ENCODE measurements at places on chromosomes 1 and 21. TPM values are rescaled to one million over a fixed set of nuclear protein-coding genes. Genes with fewer than 3 reads are reported as not detected.

Gene OLIG1
- not detected for total RNA-seq

Gene TNFRSF4
- 0.64 TPM for total RNA-seq

Gene MCOLN2
- total RNA-seq, result 3.8 TPM

DNA sequence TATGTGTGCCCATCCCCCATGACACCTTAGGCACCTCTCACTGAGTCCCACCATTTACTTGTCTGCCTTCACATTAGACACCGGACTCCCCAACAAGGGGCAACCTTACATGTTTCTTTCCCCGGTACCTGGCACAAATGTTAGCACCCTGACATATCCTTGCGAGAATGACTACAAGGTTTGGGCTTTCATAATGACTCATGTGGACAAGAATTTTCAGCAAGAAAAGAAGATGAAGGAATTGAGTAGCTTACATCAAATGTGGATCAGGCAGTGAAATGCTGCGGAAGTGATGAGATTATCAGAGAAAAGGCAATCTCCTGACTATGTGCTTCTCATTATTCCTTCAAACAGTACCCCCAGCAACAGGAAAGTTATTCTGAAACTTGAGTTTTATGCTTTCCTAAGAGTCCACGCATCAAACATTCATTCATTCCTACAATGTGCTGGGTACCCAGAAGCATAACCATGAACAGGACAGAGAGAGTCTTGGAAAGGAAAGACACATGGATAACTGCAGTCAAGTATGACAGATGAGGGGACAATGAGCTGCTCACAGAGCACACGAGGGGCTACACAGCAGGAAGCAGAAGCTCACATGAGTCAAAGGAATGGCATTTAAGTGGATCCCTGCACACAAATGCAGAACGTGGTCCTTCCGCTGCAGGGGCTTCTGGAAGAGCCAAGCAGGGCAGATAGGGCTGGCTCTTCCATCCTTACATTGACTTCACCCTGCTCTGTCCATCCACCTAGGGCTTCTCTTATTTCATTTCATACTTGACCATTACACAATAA lies 112.1 kb downstream of the PCNX2 start:
- no peak overlapping the region for H3K4me3 ChIP-seq
- no peaks in the 10 kb centered on the region for H3K27me3 ChIP-seq
- H3K4me1 ChIP-seq, result no peaks in the 10 kb centered on the region
- no peak for DNase-seq
- no peaks in the 10 kb centered on the region for H3K36me3 ChIP-seq

DNA sequence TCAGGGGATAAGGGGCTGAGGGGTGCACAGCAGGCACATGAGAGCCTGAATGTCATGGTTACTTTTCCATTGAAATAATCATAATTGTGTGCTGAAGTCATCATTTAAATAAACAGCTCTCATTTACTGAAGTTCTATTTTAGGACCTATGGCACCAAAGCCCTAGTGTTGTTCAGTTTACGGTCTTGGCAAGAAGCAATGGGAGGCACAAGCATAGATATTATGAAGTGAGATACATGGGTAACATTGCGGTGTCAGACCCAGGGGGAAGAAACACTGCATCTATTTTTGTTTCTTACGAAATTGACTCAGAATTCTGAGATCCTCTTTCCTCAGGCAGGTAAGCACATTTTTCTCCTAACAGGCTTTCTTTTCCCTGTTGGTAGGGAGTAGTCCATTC lies 437.8 kb upstream of the PROX1 start:
- no peaks in the 10 kb centered on the region for H3K36me3 ChIP-seq
- H3K27ac ChIP-seq, result no peak overlapping the region
- H3K4me3 ChIP-seq, result no peak overlapping the region
- no peak for DNase-seq

DNA sequence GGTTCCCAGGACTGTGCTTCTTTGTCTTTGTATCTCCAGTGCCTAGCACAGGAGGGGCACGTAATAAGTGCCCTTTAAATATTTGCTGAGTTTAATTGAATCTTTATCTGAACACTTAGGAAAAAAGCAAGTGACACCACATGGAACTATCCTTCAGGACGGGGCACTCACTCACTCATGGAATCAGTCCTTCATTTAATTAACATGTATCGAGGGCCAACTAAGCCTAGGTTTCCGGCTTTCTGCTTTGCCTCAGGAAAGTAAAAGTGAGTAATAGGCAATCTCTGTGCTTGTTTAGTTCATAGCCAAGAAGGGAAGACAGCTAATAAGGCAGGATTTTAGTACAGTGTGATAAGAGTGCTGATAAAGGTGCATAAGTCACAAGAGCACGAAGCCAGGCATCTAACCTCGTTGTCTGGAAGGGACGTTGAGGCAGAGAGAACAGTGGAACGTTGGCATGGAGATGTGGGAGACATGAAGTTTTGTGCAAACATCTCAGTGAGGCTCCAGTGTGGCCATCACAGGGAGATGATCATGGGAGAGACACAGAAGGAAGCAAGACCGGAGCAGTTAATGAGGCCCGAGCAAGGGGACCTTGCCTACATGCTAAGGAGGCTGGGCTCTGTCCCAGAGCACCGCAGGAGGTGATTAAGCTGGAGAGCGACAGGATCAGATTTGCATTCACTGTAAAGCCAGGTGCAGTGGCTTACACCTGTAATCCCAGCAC lies 54.1 kb upstream of the TRIM67 start:
- no peaks in the 10 kb centered on the region for H3K4me1 ChIP-seq
- H3K27me3 ChIP-seq, result no peaks in the 10 kb centered on the region
- H3K4me3 ChIP-seq, result no peak overlapping the region
- H3K27ac ChIP-seq, result no peak overlapping the region
- DNase-seq, result no peak

- H3K36me3 ChIP-seq, result no peaks in the 10 kb centered on the region
- H3K27me3 ChIP-seq, result no peaks in the 10 kb centered on the region
- H3K4me3 ChIP-seq, result no peak overlapping the region
- H3K4me1 ChIP-seq, result no peaks in the 10 kb centered on the region
- DNase-seq, result no peak
Observed at GRCh38 chr1:170085091-170085490, 10.6 kb upstream of the KIFAP3 start.

GRCh38 chr1:57770772-57771171 lies 346.9 kb upstream of the DAB1 start:
- H3K36me3 ChIP-seq, result no peaks in the 10 kb centered on the region
- H3K4me1 ChIP-seq, result no peaks in the 10 kb centered on the region
- no peaks in the 10 kb centered on the region for H3K27me3 ChIP-seq
- DNase-seq, result no peak
- no peak overlapping the region for H3K27ac ChIP-seq
